ENCODE measurements at places on chromosomes 13 and 19.

GRCh38 chr13:32017474-32017873, 14.1 kb upstream of the FRY start:
- no peak for DNase-seq

DNA sequence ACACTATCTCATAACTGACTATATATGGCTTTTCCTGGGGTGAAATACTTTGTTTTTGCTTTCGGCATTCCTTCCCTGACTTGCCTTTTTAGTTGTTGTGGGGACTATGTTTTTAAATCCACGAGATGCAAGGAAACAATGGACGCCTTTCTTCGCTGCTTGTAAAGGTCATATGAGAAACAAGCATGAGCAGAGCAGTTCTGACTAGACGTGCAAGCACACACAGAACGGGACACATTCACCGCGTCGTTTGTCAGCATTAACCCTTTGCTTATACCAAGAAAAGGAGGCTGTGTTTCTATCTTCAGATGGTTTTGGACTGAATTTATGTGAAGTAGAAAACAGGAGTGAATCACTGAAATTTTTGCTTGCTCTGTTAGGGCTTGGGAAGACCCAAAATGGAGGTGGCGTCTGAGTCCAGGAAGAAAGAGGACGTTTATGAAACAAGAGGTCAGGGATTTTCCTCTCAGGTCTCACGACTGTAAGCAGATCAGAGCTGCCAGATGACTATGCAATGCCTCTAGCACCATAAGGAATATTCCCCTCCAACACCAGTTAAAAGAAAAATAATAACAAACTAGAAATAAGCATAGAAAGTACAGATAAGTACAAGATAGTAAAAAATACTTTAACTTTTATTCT, 358.9 kb downstream of the DLEU7 start:
- DNase-seq = no peak

GRCh38 chr13:73310366-73310765, 251.6 kb downstream of the KLF5 start:
- no peak for DNase-seq

DNA sequence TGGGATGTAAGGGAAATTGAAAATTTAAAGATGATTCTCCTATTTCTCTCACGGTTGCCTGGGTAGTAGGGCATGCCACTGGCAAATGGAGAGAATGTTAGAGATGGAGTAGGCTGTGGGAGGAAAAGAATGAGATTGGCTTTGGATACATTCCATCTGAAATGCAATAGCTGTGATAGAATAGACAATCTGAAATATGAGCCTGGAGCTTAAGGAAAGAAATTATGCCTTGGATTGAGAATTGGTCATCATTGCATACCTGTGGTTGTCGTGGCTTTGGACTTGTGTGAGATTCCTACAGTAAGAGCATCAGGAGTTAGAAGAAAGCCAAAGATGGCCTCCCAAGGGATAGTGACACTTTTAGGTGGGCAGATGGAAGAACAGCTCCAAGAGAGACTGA, 305.1 kb upstream of the SLC10A2 start:
- DNase-seq = no peak

DNA sequence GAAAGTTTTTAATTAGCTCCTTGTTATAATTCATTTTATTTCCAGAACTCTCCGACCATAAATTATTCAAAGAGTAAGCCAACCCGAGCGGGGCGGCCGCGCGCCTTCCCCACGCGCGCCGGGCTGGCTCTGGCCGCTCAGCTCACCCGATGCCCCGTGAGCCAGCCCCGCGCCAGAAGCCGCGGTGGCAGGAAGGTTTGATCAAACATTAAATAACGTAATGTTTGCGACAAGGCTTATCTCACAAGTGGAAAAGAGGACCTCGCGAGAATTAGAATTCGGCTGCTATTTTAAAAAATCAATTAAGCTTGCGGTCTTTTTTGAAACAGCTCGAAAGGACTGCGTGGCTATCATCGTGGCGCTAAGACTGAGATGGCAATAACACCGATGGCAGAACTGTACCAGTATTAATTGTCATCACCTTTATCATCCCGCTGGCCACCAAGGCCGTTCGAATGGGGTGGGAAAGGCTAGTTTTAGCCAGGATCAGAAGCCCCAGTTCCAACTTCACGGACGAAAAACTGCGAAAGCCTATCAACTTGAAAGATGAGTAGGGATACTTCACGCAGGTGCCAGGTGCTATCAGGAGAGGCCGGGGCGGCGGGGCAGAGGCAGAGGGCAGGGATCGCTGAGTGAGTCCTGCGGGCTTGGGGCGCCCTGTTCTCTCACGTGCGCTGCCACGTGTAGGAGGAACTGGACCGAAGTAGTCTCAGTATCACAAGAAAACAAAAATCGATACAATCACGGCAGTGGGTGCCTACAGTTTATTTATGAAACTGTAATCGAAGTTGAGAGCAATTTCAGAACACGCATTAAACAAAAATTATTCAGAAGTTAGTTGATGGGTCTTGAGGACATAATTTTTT, 6.4 kb downstream of the POU4F1 start:
- DNase-seq = peak; percentile 56

- no peak for DNase-seq
Measured at GRCh38 chr13:98521461-98522247, 55.3 kb downstream of the STK24 start.

GRCh38 chr13:104750377-104750776, 1684.2 kb upstream of the SLC10A2 start:
- DNase-seq = no peak

DNA sequence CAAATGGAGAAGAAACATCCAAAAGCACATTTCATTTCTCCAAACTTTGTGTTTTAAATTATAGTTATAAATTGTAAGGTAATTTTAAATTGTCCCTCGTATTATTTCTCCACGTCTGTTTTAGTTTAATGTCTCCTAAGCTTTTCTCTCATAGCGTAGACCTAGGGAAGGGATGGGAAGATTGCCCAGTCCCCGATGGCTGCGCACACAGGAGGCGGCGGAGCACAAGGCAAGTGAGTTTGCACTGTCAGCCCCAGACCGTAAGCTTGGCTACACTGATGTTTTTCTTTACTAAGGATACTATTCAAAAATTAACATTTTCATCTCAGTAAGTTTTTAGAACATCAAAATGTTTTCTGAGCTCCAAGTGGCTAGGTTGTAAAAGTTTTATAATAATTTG, 72.3 kb downstream of the GPR12 start:
- no peak for DNase-seq

DNA sequence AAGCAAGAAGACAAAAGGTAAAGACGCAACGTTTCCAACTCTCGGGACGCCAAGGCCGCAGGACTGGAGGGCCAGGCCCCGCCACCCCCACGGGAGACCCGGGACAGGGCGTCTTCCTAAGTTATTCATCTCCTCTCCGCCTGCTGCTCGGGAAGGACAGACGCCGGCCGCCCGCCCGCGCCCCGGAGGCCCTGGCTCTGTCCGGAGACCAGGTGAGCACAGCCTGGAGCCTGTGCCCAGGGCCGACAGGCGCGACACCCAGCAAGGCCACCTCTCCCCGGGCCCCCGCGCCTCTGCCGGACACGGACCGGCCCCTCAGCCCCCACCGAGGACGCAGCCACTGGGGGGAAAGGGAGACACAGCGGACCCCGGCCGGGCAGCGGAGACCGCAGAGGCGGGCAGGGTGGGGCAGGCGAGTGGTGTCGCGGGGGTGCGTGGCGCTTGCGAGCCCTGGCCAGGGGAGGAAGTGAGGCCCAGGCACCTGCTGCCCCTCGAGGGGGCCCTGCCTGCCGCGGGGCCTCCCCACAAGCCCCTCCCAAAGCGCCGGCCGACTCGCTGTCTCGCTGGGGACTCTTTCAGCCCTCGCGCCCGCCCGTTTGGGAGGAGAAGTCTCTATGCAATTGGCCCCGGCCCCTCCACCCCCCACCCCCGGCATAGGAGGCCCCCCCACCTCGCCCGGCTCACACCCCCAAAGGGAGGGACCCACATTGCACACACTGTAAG, 17.2 kb downstream of the SMIM24 start:
- DNase-seq = no peak

GRCh38 chr19:51439021-51439465, 19.2 kb downstream of the SIGLEC8 start:
- DNase-seq = peak; percentile 75

GRCh38 chr19:5567360-5567969, at the start of gene TINCR:
TINCR (minus strand) TSS chr19:5567953.
- DNase-seq = no peak

GRCh38 chr13:45826731-45827130, 24.8 kb downstream of the SIAH3 start:
- DNase-seq = no peak

DNA sequence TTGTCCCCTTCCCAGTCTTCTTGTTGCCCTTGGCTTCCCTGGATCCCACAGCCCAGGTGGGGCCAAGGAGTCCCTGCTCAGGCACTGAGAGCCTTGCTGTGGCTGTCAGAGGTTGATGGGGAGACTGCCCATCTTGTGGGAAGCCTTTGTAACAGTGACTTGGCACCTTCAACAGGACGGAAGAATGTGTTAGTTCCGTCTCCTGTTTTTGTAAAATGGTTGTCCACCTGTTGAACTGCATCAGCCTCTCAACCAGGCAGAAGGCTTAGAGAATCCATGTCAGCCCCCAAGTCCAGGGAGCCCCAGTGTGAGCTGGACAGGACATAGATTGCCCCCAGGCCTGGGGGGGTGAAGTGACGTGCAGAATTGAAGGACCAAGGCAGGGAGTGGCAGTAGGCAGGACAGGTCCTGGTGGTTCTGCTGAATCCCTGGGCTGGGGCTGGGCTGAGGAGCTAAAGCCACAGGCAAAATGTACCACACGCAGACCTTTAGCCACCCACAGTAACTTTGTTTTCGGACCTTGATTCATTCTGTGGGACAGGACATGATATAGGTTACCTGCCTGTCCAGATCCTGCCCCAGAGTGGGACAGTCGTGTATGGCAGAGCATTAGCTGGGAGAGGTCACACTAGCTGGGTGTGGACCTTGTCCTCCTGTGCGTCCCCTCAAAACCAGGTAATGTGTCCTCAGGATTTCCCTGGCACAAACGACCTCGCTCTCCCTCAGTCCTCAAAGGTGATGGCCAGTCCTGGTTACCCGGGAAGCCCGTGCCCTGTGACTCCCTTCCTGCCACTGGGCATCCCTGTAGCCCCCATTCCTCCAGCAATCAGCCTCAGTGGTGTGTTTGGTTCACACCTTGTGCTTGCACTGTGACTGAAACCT, 47.0 kb downstream of the GATAD2A start:
- no peak for DNase-seq

DNA sequence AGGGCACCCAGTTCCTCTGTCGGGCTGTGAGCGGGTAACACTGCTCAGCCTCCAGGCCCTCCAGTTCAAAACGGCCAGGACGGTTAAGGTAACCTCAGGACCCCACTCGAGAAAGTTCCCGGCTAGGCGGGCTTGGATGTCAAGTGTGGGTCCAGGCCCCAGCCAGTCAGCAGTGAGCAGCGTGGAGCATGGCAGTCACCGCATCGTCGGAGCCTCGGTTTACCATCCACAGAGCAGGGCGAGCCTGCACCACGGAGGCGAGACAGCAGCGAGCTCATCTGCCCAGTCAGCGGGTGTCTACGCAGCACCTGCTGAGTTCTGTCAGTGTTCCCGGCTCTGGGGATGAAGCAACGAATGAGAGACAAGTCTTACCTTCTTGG, 8.0 kb upstream of the CNOT3 start:
- DNase-seq = no peak

- no peak for DNase-seq
Measured at GRCh38 chr19:8702350-8702749, 3.8 kb upstream of the ACTL9 start.

GRCh38 chr13:52846567-52847321, 1.7 kb downstream of the PCDH8 start:
- DNase-seq = peak; percentile 23

DNA sequence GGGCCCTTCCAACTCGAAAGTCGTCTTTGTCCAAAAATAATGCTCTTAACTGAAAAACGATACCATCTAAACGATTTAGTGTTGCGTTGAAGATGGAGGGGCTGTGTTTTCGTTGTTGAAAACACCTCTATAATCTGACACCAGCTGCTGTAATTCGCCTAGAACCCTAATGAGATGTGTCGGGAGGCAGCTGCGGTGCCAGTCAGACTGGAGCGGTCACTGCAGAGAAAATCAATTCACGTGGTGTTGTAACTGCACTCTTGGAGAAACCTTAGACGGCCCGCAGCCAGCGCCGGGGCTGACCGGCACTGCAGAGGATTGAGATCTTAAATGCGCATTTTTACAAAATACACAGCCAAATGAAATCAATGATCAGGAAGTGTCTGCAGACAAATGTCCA, 339.1 kb downstream of the ZNF536 start:
- DNase-seq = no peak

- DNase-seq = no peak
Measured at GRCh38 chr13:108034909-108035410, 180.4 kb downstream of the LIG4 start.

- DNase-seq = peak; percentile 28
Measured at GRCh38 chr13:50359041-50359367, 343.8 kb downstream of the KCNRG start.

- no peak for DNase-seq
Measured at GRCh38 chr19:8052464-8052859, at the start of gene CCL25. CCL25 (plus strand) TSS chr19:8052760; CDS start chr19:8053050, 290 bp downstream.

GRCh38 chr13:32783067-32783466, 196.8 kb downstream of the PDS5B start:
- no peak for DNase-seq

- no peak for DNase-seq
Measured at GRCh38 chr13:79222427-79223205, 183.4 kb downstream of the RBM26 start.

DNA sequence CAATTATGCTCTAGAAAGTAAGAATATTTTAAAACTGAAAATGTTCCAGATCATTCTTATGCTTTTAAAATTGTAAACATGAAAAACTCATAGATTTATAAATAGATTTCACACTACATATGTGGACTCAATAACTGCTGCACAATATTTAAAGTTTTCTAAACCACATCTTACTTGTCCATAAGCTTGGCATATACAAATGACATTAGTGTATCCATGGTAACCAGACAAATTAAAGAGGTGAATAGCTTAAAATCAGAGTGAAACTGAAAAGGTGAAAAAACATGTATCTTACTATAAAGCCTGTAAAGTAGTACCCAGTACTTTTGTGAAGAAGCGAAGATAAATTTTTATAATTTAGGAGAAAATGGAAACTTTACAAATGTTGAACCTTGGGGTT, 151.2 kb upstream of the MYO16 start:
- no peak for DNase-seq

DNA sequence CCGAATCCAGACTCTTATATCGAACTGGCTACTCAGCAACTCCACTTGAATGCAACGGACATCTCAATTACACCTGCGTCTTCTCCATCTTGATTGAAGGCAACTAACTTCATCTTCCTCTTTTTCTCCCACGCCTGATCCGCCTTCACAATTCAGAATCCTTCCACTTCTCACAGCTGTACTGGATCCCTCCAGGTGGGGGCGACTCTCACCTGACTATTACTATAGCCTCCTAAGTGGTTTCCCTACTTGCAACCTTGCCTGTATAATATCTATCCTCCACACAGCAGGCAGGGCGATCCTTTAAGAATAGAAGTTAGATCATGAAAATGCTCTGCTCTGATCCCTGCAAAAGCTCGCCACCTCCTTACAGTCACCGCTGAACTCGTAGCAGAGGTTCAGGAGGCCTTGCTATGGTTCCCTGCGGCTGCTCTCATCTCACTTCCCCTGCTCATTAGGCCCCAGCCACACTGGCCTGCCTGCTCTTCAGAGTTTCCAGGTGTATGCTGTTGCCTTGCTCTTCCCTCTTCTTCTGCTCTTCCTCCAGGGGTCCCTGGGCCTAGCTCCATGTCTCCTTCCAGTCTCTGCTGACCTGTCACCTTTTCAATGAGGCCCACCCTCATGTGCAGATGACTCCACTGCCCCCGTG, 31.9 kb downstream of the RFXAP start:
- DNase-seq = no peak

GRCh38 chr13:106376401-106377112, 158.9 kb downstream of the EFNB2 start:
- no peak for DNase-seq

GRCh38 chr19:38024992-38025908, 118.2 kb downstream of the SIPA1L3 start:
- DNase-seq = no peak

Measured in B cell (primary cell).